ENCODE measurements at places on chromosomes 13 and 19.

DNA sequence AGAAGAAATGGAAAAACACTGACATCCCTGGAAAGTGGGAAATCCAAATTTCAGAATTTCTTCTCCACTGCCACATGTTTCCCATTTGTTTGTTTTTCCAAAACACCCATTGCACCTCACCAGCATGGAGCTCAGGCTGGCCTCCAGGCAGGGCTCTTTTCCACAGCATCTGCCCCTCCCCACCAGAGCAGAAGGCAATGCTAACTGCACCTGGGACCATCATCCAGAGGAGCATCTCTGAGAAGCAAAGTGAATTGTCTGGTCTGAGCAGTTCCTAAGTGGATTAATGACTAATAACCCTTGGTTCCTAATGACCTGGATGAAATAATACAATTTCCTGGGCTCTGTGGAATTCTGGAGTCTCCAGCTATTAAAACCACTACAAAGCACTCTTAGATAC lies 8.8 kb upstream of the CYSLTR2 start:
- no peak for DNase-seq

DNA sequence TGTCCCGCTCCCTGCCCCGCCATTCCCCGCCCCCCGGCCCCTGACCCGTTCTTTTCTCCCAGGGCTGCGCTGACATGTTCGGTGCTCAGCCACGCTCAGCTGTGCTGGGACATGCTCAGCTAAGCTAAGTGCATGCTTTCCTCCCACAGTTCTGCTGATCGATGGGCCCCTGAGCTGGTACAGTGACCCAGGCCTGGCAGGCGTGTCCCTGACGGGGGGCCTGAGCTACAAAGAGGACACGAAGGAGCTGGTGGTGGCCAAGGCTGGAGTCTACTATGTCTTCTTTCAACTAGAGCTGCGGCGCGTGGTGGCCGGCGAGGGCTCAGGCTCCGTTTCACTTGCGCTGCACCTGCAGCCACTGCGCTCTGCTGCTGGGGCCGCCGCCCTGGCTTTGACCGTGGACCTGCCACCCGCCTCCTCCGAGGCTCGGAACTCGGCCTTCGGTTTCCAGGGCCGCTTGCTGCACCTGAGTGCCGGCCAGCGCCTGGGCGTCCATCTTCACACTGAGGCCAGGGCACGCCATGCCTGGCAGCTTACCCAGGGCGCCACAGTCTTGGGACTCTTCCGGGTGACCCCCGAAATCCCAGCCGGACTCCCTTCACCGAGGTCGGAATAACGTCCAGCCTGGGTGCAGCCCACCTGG lies 3.7 kb downstream of the TNFSF9 start:
- no peak for DNase-seq

DNA sequence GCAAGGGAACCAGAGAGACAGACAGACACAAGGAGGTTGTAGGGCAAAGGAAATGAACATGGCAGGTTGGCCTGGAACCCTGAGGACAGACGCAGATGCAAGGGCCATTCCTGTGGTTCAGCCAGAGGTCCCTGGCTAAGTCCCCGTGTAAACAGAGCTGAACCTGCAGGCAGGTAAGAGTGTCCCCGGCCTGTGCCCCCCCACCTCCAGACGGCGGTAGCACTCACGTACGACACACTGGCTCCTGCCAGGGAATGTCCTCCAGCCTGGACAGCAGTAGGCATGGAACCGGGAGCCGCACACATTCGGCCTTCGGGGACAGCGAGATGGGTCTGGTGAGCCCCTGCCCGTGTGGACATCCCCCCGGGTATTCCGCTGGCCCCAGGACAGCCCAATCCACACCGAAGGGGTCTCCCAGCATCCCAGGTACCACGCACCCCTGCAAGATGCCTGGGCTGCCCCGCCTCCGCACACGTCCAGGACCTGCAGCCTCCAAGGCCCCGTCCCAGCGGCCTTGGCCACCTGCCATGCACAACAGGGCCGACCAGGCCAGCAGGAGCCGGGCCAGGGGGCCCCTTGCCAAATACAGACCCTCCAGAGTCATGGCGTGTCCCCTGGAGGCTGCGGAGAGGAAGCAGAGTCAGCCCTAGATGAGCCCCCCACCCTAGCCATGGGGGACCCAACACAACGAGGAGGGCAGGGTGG lies 2.4 kb downstream of the FBN3 start:
- DNase-seq, result no peak

- no peak for DNase-seq
These were observed 773.2 kb upstream of the SLC10A2 start for GRCh38 chr13:103839460-103839859.

DNA sequence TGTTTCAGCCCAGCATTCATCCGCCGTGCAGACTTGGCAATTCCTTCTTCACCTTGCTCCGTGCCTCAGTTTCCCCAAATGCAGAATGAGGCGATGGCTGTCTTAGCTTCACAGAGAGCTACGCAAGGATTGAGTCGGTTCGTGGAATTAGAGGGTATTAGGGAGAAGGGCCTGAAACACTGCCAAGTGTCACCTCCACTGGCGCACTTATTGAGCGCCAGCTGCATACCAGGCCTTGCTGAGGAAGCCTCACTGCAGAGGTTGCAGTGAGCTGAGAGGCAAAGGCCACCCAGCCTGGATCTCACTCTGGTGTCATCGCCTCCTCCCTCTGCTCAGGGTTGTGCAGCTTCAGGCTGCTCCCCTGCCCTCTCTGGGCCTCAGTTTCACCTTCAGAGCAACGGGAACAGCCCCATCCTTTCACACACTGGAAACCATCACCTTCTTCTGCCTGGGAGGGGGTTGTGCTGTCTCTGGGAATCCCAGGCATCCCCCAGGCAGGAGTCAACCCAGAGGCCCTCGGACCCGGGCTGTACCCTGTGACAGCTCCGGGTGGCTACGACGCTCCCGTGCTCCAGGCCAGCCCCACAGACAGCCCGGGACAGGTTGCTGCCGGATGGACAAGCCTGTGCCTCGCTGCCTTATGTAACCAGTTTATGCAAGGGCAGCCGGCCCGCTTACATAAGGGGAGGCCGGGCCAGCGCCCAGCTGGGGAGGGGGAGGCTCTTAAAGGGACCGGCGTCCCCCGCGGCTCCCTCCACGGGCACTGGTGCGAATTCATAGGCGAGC lies 31.9 kb downstream of the NFIC start:
- no peak for DNase-seq

DNA sequence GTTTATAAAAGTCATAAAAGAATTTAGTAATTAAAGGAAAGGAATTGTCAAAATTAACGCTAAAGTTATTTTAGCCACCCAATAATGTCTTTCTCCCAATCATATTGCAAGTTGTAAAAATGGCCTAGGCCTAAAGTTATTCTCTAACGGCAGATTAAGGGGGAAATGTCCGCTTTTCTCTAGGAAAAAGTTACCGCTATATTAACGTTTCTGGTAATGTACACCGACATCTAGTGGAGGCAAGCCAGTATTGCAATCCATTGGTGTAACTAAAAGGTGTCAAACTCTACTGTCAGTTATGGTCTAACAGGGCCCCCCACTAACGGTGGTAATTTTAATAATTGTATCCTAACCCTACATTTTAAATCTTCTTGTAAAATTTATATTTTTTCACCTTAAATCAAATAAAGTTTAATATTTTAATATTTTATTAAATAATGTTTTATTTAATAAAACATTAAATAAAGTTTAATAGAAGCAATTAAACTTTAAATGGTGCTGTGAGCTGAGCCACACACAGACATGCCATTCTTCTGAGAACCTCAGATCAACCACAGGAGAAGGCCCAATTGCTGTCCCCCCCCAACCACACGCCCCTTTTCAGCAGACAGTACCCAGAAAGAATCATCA lies 35.9 kb upstream of the ZSCAN5A start:
- peak; percentile 69 for DNase-seq

DNA sequence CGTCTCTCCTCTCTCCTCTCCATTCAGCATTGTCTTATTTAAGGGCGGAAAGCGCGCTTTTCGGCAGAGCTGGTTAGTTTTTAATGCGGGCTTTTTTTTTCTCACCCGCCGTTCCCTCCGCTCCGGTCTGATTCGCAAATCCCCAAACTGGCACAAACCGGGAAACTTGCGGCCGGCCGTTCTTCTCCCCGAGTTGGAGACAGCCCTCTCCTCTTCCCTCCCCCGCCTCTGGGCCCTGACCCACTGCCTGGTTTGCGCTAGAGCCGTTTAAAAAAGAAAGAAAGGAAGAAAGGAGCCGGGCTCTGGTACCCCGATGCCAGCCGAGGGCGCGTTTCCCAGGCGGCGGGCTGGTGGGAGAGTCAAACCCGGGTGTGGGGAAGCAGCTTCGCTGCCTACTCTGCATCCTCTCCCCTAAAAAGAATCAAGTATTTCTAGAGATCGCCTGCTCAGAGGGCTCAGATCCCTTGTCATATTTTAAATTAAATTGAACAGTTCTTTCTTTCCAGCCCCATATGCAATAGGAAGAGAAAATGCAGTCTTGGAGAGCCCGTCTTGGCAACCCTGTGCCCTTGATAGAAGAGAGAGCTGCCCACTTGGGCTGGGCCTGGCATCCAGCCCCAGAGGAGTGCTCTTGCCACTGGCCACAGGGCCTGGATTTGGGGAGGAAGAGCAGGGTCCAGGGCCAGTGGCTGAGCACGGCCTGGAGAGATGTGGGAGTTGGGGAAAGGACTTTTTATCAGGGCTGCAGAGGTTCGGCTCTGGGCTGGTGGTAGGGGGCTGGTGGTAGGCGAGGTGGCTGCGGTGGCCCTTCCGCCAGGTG lies 19.0 kb downstream of the NFIX start:
- DNase-seq, result no peak
